ENCODE measurements at places on chromosomes 4 and X.

DNA sequence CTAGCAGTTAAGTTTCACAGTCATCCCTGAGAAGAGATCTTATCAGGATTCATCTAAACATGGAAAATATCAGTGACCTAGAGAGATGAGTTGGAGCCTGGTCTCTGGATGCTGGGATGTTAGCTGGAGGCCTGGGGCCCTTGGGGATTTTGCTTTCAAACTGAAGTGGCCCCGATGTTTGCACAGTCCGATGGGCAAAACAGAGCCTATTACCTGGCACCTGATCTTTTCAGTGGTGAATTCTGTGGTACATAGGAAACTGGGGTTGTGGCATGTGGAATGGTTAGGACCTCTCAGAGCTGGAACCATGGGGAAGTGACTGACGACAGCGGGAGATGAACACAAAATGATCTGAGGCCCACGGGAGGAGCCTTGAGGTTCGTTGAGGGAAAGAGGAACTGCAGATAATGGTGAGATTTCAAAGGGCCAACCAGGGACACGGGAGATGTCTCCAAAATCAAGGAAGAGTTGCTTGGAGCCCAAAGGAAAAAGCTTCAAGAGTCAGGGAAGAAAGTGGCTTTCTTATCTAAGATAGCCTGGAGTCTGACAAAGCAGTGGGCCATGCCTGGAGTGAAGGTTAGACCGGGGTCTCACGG lies 17.8 kb upstream of the TENM3 start:
- no peak for DNase-seq

- no peak for DNase-seq
These were observed 378.4 kb downstream of the PABPC4L start for GRCh38 chr4:133823177-133823576.

- DNase-seq, result no peak
These were observed 150.3 kb upstream of the RASGEF1B start for GRCh38 chr4:81622028-81622427.

DNA sequence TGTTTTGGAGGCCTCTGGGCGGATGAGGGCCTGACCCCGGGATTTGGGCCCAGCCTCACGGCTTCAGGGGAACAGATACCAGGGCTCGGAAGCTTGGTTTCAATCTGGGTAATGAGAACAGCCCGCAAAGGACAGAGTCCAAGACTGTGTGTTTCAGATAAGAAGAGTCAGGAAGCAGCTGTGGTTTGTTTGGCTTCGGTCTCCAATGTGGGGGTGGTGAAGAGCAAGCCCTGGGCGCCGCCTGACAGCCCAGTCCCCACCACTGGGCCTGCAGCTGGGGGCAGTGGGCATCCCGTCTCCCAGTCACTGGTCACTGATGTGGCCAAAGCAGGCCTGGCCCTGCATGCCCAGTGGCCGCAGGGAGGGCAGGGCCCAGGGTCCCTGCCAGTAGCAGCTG lies 9.1 kb downstream of the WFS1 start:
- DNase-seq, result no peak

DNA sequence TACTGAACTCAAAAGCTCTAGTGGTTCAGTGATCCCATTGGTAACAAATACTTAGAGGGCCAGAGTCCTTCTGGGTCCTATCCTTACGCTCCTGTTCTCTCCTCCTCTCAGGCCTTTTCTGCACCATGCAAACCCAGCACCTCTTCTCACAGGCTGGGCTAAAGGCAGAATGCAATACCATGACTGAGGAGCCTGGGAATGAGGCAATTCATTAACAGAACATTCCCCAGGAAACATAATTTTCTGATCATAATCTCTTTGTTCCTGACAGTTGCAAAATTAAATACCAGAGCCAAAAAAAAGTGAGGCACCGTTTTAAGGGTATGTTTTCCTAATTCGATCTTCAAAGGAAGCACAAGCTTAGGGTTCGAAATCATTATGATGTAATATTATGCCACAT lies 9.0 kb downstream of the SORBS2 start:
- no peak for DNase-seq

DNA sequence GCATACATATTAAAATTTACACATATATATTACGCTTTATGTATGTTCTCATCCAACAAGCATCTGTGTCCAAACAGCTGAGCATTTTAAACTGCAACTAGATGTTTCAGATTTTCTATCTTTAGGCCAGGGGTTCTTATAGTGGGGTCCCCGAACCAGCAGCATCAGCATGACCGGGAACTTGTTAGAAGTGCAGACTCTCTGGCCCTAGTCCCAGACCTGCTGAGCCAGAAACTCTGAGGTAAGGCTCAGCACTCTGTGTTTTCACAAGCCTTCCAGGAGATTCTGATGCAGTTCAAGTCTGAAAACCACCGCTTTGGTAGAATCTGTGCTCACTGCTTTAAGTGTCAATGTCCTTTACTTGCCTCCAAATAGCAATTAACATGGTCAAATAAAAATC lies 266.2 kb upstream of the CASK start:
- no peak for DNase-seq

- no peak for DNase-seq
These were observed 569.4 kb downstream of the TRAM1L1 start for GRCh38 chr4:116515959-116516358.
